ENCODE measurements at places on chromosomes 3 and 15.

- DNase-seq: no peak
These were observed 26.3 kb downstream of the PXYLP1 start for GRCh38 chr3:141257961-141258360.

- no peak for DNase-seq
These were observed 34.8 kb downstream of the IGF1R start for GRCh38 chr15:98682992-98683701.

DNA sequence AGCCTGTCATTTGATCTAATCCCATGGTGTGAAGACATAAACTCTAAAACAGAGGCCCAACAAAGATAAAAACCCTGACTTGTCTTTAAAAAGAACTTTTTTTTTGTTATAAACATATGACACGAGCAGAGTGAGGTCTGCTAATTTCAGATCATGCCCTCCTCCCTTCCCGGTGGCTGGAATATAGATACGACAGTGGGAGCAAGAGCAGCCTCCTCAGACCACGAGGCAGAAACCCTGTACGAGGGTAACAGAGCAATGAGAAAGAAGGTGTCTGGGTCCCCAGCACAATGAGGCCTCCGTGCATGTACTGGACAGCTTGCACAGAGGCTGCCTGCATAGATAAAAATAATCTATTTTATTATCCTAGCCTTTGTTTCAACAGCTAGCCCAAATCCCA lies 5.8 kb downstream of the TPRA1 start:
- no peak for DNase-seq

DNA sequence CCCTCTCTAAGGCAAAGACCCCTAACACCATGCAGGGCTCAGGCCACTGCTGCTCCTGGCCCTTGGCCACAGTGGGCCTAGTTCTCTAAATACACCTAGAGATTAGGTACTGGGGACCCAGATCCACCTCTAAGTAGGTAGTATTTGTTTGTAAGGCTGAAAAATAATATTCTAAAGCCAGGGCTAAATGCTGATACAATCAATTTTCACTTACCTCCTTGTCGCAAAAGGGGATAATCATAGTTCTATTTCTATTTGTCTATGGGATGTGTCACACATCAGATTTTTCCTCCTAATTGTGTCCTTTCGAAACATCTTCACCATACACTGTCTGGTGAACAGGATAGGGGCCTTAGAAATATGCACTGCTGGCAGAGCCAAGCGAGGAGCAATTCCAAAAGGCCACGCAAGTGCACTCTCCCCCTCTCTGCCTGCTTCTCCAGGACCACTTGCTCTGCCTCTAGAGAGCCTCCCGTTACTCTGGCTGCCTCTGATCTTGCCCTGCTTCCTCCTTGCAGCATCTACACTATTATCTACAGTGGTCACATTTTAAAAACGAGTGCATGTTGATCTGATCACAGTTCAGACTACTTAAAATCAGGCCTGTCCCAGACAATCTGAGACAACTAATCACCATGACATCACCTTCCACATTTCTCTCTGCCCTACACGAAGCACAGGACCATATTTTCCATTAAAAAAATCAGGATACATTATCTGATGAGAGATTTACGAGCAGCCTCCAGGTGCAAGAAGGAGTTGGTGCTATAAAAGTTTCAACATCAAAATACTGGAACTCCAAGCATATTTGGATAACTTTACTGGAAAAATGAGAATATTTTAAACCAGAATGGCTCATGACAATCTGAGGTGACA lies 115.4 kb downstream of the MYLK start:
- no peak for DNase-seq

DNA sequence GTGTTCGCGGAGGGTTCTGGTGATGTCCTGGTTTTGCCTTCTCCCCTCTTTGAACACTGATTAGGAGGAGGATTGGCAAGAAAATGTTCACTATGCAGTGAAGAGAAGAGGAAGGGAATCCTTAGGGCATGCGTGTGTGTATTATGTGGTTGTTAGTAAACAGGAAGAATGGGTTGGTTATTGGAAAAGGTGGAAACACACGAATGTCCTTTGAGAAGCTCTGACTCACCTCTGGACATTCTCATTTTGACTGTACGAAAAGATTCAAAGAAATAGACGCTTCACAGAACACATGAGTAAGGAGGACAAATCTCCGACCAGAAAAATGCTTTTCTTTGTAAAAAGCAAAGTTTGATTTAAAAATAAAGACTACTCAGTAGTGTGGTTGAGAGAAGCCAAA lies 188.8 kb upstream of the PRICKLE2 start:
- no peak for DNase-seq

- DNase-seq: no peak
These were observed 15.3 kb downstream of the SYNM start for GRCh38 chr15:99120050-99120777.

- DNase-seq: no peak
These were observed 9.1 kb downstream of the LIPC start for GRCh38 chr15:58440922-58441321.

DNA sequence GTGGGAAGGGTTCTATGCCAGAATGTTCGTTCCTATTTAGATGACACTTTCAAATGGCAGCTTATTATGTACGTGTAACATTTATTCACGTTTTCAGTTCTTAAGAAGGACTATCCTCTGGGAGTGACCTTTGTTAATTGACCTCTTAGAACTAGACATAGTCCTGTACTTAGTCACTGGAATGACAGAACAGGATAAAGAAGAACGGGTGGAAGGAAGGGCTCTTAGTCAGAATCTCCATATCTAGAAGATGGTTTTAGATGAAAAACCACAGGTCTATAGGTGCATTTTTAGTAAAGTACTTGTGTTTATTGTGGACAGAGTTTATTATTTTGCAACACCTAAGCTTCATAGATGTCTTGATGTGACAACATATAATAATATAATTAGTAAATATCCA lies 6.5 kb downstream of the METTL6 start:
- DNase-seq: no peak

Data from bone marrow (tissue), 2 donors.